ENCODE measurements at places on chromosomes 16 and 17.

- DNase-seq = no peak
Observed at GRCh38 chr16:16112450-16113053, 110.7 kb downstream of the ABCC6 start.

DNA sequence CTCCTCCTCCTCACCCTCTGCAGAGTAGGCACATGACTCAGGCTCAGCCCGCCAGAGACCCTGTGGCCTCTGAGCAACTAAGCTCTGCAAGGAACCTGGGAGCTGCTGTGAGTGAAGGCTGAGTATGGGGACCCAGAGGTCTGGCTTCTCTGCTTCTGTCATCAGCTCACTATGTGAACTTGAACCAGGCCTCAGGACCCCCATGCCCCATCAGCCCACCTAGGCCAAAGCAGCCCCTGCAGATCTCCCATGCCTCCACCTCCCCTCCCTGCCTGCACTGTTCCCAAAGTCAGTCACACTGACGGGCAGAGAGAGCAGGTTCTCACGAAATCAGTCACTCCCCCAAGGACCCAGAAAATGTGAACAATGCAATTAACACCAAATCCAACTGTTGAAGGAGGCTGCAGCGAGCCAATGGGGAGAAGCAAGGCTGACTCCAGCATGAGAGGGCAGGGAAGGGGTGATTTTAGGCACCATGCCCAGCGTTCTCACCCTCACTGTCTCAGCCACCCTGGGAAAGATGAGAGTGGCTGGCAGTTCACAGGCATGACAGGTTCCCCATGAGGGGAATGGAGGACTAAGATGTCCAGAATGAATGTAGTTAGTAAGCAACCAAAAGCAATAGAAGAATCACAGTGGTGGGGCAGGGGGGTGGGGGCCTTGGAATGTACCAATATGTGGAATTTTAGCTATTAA lies 60.6 kb downstream of the BEAN1 start:
- DNase-seq = no peak

- DNase-seq = no peak
Observed at GRCh38 chr16:15653227-15653626, 3.2 kb downstream of the NDE1 start.

- DNase-seq = no peak
Observed at GRCh38 chr17:50691550-50692447, 15.9 kb downstream of the ANKRD40 start.
